Glomerular endothelial cell (primary cell): ENCODE measurements at places on chromosomes 11 and 22. TPM values are rescaled to one million over a fixed set of nuclear protein-coding genes. Genes with fewer than 3 reads are reported as not detected.

Gene MYO7A
- total RNA-seq = 0.18 and 0.19 TPM in 2 replicates

Gene NKAPD1
- total RNA-seq = 10.5 and 14.4 TPM in 2 replicates

Gene DSCAML1
- 0.05 TPM in 1 of 2 replicates, not detected in the other for total RNA-seq

Gene PNPLA2
- total RNA-seq = 27.4 and 58.0 TPM in 2 replicates

Gene POU2F3
- 2.2 TPM in 1 of 2 replicates, not detected in the other for total RNA-seq

Gene LGALS12
- total RNA-seq = not detected in 2 replicates

Gene OR4C6
- total RNA-seq = not detected in 2 replicates

Gene KCNJ4
- not detected in 2 replicates for total RNA-seq

Gene SYT8
- not detected in 2 replicates for total RNA-seq

Gene GP1BB
- 0.78 and 8.8 TPM in 2 replicates for total RNA-seq

Gene BIK
- total RNA-seq = 0.58 and 2.5 TPM in 2 replicates
